ENCODE measurements at places on chromosomes 4 and X. TPM values are rescaled to one million over a fixed set of nuclear protein-coding genes. Genes with fewer than 3 reads are reported as not detected.

Gene SLC2A9
- total RNA-seq: 0.39 TPM

Gene TMEM255A
- 0.11 TPM for total RNA-seq

Gene DMRTC1B
- total RNA-seq: not detected

Gene TCEAL2
- total RNA-seq: not detected

Gene FAT4
- total RNA-seq: 0.85 TPM

Gene GPRASP2
- total RNA-seq: 6.7 TPM

Gene RBM46
- not detected for total RNA-seq

Gene FATE1
- not detected for total RNA-seq

Gene TRIML1
- not detected for total RNA-seq

Gene P2RY10
- not detected for total RNA-seq

Gene REPS2
- total RNA-seq: 0.32 TPM

Gene HTT
- 16.7 TPM for total RNA-seq

Gene ATP1B4
- not detected for total RNA-seq

Gene PKD2
- 21.4 TPM for total RNA-seq

Gene NAA11
- not detected for total RNA-seq

Gene SYN1
- 0.31 TPM for total RNA-seq

Gene MAP9
- total RNA-seq: 2.2 TPM

Gene ADH1B
- not detected for total RNA-seq

Gene JCHAIN
- not detected for total RNA-seq

Gene ARMCX2
- total RNA-seq: not detected

Gene MND1
- 12.6 TPM for total RNA-seq

Gene ADGRG4
- not detected for total RNA-seq

Gene XAGE1A
- not detected for total RNA-seq

Gene TSPAN7
- 2.9 TPM for total RNA-seq

Gene ESX1
- not detected for total RNA-seq

Measured in A549 treated with RU486 at 1 μM for 4 hours (cell line).